ENCODE measurements at places on chromosomes 12 and 14.
A peak's percentile ranks its signal among the peaks of the same experiment; 100 is the strongest.

DNA sequence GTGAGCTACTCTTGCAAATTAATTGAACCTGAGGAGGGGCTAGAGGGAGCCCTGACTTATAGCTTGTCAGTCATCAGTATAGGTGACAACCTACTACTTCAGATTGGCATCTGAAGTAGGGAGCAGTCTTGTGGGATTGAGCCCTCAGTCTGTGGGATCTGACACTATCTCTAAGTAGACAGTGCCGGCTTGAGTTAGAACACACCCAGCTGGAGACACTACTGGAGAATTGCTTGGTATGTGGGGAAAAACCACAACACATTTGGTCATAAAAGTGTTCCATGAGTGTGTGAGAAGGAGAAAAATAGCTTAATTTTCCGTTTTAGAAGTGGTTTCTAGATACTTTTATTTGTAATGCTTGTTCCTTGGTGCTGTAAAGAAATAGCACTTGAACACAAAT, 30.5 kb upstream of the DDHD1 start:
- DNase-seq: no peak

DNA sequence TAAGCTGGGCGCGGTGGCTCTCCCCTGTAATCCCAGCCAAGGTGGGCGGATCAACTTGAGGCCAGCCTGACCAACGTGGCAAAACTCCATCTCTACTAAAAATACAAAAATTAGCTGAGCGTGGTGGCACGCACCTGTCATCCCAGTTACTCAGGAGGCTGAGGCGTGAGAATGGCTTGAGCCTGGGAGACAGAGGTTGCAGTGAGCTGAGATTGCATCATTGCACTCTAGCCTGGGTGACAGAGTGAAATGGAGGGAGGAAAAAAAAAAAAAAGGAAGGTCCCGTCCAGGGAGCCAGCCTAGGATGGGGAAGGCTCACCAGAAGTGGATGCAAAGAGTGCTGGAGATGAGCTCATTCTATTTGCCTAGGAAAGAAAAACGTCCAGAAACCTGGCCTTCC, 1.9 kb upstream of the CD27 start:
- DNase-seq: no peak

DNA sequence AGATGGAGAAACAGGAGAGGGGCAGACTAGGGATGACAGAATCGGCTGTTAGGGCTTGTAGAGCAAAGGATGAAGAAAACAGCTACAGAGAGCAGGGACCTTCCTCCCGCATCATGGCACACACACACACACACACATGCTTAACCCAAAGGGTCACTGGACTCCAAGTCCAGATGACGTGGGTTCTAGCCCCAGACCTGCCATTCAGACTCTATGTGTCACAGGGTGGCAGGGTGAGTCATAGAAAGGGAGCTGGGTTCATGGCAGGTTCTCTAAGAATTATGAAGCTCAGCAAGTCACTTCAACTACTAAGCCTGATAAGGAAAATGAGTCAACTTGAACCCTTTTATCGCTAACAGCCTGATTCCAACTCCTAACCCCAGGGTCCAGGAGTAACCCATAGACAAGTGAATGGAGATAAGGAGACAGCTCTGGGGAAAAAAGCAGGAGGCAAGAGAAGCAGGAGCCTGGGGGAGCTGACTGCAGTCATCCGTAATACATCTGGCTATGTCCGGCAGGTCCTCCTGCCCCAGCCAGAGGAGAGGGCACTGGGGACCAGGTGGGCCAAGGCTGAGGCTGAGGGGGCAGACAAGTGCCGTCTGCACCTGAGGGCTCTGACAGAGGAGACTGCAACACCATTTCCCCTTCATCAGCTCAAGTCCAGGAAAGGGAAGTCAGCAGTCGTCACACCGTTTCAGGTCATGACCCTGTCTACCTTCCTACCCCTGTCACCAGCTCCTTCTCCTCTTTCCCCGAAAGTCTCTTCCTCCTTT, 3.6 kb upstream of the TNFRSF1A start:
- peak; percentile 72 for DNase-seq

DNA sequence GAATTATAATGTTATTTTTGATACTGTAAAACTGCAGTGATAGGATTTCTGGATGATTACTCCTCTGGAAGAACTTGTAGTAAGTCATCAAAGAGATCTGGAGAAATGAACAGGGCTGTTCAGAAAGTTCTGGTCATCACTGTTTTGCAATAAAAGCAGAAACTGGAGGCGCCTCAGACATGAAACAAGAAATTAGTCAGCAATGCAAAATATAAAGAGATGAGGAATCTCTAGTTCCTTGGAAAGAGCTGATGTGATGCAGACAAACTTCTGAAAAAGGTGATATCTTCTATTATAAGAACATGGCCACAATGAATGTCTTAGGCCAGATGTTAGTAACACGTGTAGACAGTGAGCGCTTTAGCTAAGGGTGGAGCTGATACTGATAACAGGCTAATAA, 9.5 kb downstream of the ACIN1 start:
- no peak for DNase-seq

GRCh38 chr12:123034865-123035264, 54.4 kb downstream of the ARL6IP4 start:
- no peak for DNase-seq

GRCh38 chr14:39890026-39890425, 457.8 kb upstream of the FBXO33 start:
- no peak for DNase-seq

Data from CD4-positive, alpha-beta T cell treated with Interleukin-4 for 1 hour (primary cell).